ENCODE measurements at places on chromosomes 16 and 17.

DNA sequence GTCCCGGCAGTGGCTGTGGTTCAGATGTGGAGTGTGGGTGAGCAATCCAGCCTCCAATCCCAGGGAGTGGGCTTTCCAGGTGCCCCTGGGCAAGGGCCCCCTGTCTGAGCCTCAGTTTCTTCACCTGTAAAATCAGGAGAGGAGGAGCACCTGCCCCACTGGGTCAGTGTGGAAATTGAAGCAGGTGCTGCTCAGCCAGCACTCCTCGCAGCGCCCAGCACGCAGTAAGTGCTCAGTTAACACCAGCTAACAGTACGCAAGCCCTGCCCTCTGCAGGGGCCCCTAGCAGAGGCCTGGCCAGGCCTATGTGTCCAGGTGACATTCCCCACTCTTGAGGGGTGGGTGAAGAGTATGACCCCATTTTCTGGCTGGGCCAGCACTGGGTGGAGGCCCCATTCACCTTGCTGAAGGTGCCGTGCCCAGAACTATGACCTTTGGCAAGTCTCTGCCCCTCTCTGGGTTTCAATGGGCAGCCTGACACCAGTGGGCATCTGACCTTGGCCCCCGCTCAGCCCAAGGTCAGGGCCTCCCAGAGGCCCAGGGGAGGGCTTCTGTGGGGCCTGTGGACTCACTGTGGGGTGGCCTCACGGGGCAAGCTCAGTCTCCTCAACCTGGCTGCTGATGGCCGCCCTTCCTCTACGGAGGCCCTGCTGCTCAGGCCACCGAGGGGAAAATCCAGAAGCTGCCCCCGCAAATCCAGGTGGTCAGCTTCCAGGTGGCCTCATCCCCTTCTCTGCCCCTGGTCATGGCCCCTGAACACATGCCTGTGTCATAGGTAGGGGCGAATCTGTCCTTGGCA, 2.5 kb downstream of the MTSS2 start:
- DNase-seq, result no peak

DNA sequence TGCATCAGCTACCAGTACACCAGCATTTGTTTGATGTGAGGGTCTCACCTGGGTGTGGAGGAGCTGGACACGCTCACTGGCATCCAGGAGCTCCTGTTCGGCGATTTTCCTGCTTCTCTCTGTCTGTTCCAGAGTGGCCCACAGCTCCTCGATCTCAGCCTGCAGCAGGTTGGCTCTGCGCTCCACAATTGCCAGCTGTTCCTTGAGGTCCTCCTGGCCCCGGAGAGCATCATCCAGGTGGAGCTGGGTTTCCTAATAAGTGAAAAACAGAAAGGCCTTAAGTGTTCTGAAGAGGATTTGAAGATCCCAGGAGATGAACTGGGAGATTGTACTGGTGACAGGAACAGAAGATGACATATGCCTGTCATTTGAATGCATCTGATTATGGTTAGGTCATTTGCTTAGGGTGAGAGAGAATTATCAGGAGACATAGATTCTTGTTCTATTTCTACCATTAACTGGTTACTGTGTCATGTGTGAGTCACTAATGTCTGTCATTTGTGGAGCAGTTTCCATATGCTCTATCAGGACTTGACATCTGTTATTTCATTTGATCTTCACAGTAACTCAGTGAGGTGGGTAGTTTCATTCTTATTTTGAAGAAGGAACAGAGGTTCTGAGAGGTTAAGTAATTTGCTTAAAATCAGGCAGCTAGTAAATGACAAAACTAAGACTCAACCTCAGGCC, 21.5 kb upstream of the MYH13 start:
- no peak for DNase-seq

GRCh38 chr16:84183572-84183875, 3.3 kb downstream of the TAF1C start:
- no peak for DNase-seq

DNA sequence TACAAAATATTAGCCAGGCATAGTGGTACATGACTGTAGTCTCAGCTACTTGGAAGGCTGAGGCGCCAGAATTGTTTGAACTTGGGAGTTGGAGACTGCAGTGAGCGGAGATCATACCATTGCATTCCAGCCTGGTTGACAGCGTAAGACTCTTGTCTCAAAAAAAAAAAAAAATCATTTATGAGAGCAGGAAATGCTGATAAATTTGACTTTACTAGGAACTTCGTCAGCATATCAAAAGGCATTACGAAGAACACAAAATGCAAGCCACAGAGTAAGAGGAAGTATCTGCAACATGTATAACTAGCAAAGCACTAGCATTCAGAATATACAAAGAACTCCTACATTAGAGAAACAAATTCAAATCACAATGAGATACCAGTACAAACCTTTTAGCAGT, 279.3 kb downstream of the ZFHX3 start:
- no peak for DNase-seq

- peak; percentile 20 for DNase-seq
Measured at GRCh38 chr17:82917699-82918345, 78.0 kb upstream of the ZNF750 start.

DNA sequence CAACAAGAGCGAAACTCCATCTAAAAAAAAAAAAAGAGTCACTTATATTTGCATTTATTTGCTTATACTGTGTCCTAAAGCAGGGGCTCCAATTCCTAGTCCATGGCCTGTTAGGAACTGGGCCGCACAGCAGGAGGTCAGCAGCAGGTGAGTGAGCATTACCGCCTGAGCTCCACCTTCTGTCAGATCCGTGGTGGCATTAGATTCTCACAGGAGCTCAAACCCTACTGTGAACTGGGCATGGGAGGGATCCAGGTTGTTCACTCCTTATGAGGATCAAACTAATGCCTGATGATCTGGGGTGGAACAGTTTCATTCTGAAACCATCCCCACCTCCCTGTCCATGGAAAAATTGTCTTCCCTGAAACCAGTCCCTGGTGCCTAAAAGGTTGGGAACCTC, 24.9 kb downstream of the ITGB3 start:
- no peak for DNase-seq

DNA sequence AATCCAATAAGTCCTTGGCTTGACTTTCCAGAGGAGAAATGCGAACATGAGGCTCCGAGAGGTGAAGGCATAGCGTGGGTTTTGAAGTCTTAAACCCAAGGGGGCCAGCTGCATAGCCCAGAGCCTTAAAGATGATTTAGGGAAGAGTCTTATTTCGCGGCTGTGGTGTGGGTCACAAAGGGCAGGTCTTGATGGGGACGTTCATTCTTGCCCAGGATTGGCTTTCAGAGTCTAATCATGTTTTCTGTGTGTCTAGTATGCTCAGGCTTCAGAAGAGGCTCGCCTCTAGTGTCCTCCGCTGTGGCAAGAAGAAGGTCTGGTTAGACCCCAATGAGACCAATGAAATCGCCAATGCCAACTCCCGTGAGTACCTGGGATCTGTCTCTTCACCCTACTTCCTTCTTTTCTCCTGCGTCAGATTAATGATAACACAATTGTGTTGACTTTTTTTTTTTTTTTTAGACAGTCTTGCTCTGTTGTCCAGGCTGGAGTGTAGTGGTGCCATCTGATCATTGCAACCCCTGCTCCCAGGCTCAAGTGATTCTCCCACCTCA, 951 bp downstream of the RPL19 start:
- no peak for DNase-seq

- DNase-seq, result no peak
Measured at GRCh38 chr17:42141382-42141781, 13.4 kb downstream of the RAB5C start.

DNA sequence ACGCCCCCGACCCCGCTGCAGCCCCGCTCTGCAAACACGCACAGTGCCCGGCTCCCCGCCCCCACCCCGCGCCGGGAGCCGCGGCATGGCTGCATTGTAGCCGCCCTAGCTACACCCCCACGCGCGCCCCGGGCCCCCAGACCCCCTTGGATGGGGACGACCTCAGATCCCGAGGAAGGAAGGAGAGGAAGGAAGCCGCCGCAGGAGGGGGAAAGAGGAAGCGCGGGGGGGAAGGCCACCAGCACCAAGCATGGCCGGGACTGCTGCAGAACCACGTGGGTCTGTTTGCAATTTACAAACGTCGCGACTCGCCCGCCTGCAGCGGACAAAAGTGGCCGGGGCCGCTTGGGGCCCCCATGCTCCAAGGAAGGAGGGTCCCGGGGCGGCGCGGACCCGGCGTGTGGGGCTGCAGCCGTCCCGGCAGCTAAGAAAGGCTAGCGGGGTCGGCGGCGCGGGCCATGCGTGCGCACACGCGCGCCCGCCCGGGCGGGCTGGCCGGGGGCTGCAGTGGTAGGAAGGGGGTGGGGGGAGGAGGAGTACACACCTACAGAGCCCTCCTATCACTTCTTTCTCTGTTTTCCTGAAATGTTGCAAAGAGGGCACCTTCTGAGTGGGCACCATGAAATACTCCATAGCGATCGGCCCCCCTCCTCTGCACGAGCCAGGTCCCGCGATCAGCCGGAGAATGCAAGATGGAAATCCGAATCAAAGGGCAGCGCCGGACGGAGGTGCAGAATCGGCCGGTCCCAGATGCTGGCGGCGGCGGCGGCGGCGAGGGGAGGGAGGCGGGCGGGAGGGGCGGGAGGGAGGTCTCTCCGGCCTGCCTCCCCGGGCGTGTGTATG, 488 bp downstream of the TFAP4 start:
- DNase-seq, result peak; percentile 36

DNA sequence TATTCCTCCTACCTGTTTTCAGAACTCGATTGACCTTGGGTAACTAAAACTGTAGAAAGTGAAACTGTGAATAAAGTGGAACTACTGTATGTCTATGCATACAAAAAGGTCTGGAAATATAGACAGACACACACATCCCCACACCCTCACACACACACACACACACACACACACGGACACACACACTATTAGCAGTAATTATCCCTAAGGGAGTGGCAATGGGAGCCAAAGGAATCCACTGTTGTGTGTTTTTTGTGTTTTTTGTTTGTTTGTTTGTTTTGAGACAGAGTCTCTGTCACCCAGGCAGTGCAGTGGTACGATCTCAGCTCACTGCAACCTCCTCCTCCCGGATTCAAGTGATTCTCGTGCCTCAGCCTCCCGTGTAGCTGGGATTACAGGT, 26.6 kb upstream of the SRCIN1 start:
- no peak for DNase-seq

- DNase-seq, result no peak
Measured at GRCh38 chr17:79678091-79678735, 52.5 kb upstream of the ENPP7 start.

DNA sequence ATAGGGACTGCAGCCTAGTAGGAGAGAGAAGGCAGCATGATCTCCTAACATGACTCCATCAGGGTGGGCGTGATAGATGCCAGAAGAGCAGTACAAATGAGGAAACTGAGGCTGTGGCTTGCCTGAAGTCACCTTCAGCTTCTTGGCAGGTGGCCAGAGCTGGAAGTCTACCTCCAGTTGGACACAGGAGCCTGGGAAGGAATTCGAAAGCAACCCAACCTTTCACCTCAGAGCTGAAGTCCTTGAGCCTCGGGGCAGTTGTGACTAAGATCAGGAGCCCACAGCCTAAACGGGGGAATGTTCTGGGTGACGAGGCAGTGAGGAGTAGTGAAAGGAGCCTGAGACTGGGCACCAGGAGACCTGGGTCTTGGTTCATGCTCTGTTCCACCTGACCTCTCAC, 9.4 kb upstream of the SLC52A1 start:
- DNase-seq, result no peak

GRCh38 chr16:25691519-25692091, at the start of gene HS3ST4:
TSS of gene HS3ST4 (plus strand) at chr16:25691959.
- no peak for DNase-seq

DNA sequence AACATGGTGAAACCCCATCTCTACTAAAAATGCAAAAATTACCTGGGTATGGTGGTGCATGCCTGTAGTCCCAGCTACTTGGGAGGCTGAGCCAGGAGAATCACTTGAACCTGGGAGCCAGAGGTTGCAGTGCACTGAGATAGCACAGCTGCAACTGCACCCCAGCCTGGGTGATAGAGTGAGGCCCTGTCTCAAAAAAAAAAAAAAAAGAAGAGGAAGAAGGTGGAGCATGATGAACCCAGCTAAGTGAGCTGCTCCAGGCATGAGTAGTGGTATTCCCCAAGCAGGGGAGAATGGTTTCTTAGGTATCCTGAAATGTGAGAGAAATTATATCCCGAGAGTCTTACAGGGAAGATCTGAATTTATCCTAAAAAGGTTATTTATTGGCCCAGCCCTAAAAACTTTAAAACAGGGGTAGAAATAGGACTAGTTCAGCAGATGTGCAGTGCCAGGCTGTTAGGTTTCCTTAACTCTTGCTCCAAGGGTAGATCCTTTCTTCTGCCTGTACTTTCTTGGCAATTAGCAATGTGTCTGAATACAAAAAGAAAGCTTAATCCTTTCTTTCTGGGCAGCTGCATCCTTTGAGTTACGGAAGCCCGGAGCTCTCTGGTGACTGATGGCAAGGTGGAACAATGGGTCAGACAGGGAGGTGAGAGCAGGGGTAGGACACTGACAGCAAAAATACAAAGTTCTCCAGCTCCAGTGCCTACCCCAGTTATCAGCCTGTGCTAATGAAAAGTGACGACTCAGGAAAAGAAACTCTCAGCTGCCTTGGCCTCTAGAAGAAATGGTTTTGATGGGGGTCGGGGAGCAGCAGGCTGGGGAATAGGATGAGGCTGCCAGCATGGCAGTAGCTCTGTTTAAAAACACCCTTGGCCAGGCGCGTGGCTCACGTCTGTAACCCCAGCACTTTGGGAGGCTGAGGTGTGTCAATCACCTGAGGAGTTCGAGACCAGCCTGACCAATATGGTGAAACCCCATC, 36.5 kb upstream of the TOB1 start:
- DNase-seq, result no peak

DNA sequence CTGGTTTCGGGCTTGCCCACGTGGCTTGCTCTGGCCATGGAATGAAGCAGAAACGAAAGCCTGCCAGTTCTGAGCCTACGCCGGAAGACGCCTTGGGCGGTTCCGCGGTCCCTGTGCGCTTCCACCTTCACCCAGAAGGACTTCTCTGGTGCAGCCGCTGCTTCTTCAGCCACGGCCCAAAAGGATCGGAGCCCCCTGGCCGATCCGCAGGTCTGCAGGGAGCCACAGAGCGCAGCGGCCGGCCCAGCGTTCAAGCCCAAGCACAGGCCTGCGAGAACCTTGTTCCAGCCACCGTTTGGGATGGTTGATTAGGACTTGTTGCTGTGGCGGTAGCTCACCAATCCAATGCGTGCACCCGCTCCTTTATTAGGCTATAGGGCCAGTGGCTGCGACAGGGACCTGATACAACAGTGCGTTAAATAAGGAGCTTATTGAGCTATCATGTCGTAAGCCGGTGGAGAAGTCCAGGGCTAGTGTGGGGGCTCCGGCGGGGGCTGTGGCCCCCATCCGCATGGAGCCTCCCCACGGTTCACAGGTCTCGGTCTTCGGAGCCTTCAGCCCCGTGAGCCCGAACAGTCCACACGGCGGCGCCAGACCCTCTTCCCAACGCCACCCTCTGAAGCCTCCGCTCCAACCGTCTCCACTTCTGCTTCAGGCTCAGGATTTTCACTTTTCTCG, 10.2 kb upstream of the MPP2 start:
- DNase-seq, result no peak

- DNase-seq, result no peak
Measured at GRCh38 chr17:28553000-28553505, 629 bp upstream of the UNC119 start.
